Mesothelial cell of epicardium (in vitro differentiated cells): ENCODE measurements at places on chromosomes 16 and 17. TPM values are rescaled to one million over a fixed set of nuclear protein-coding genes. Genes with fewer than 3 reads are reported as not detected.
A peak's percentile ranks its signal among the peaks of the same experiment; 100 is the strongest.

The DPEP2 gene
- not detected in 3 replicates for total RNA-seq

The CCL8 gene
- not detected in 3 replicates for total RNA-seq

The SNN gene
- total RNA-seq, result 38.3 to 40.2 TPM (median 39.9 TPM) in 3 replicates

The ZSCAN10 gene
- 0.09 to 0.42 TPM in 2 of 3 replicates, not detected in the other for total RNA-seq

The ARL5C gene
- 0.40 TPM in 1 of 3 replicates, not detected in the others for total RNA-seq

- DNase-seq, result no peak
- H3K4me1 ChIP-seq, result peaks cover 8% of the 10 kb centered on the region
- H3K27ac ChIP-seq, result peak overlapping the region; percentile 17
- no peaks in the 10 kb centered on the region for H3K27me3 ChIP-seq
- peaks cover 3% of the 10 kb centered on the region for H3K36me3 ChIP-seq
- no peak overlapping the region for H3K4me3 ChIP-seq
Measured at GRCh38 chr17:42027961-42028790, 8.3 kb downstream of the NKIRAS2 start.

GRCh38 chr16:76441391-76441790 is 164.2 kb downstream of the CNTNAP4 start:
- DNase-seq, result no peak
- H3K27me3 ChIP-seq, result peaks cover 20% of the 10 kb centered on the region
- H3K4me1 ChIP-seq, result no peaks in the 10 kb centered on the region

DNA sequence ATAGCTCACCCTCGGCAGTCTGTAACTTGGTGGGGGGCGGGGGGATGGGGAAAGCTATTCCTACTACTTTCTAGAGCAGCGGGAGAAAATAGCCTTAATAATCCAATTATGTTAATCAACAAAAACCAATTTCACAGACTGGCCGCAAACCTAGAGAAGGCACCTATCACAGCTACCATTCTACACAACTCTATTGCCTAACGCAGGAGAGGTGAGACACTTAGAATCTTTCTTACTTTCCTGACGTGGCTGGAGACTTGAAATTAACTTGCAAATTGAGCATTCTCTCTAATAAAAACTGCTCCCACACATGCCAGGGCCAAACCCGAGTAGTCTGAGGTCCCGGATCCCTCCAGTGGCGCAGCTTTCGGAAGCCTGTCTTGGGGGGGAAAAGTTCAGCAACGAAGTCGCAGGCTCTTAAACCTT is 794 bp downstream of the SMG6 start:
- peaks cover 24% of the 10 kb centered on the region for H3K4me1 ChIP-seq
- H3K27me3 ChIP-seq, result no peaks in the 10 kb centered on the region
- H3K36me3 ChIP-seq, result peaks cover 12% of the 10 kb centered on the region
- DNase-seq, result no peak

GRCh38 chr17:65819810-65820209 is 258.4 kb upstream of the AXIN2 start:
- peaks cover 6% of the 10 kb centered on the region for H3K36me3 ChIP-seq
- no peak overlapping the region for H3K27ac ChIP-seq
- H3K4me1 ChIP-seq, result peaks cover 1% of the 10 kb centered on the region
- no peak for DNase-seq

- H3K4me1 ChIP-seq, result peaks cover 4% of the 10 kb centered on the region
- no peak overlapping the region for H3K27ac ChIP-seq
- H3K36me3 ChIP-seq, result no peaks in the 10 kb centered on the region
- no peak overlapping the region for H3K4me3 ChIP-seq
- no peak for DNase-seq
Measured at GRCh38 chr17:67712375-67712774, 5.4 kb upstream of the NOL11 start.

DNA sequence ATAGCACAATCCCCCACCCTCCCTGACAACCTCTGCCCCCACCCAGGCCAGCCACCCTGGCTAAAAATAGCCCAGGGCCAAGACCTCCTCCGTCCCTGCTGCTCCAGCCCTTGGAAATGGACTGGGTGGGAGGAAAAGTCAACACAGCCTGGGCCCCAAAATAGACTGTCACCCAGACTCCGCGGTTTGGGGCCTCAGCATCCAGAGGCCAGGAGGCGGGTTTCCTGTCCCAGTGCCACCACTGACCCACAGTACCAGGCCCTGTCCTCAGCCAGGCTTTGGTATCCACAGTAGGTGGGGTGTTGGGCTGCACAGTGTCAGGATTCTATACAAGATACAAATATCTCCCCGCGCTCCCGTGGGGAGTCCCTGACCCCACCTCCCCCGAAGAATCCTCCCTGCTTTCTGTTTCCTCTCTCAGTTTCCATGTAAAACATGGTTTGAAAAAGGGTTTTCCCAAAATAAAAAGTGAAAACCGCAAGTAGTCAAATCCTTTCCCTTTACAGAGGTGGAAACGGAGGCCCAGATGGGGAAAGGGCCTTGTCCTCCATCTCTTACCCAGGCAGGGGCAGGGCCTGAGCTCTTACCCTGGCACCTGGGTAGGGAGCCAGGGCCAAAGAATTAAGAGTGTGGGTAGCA is 20.1 kb downstream of the CPNE2 start:
- H3K4me3 ChIP-seq, result no peak overlapping the region
- peaks cover 3% of the 10 kb centered on the region for H3K4me1 ChIP-seq
- no peak overlapping the region for H3K27ac ChIP-seq
- no peaks in the 10 kb centered on the region for H3K27me3 ChIP-seq
- H3K36me3 ChIP-seq, result peaks cover 2% of the 10 kb centered on the region

DNA sequence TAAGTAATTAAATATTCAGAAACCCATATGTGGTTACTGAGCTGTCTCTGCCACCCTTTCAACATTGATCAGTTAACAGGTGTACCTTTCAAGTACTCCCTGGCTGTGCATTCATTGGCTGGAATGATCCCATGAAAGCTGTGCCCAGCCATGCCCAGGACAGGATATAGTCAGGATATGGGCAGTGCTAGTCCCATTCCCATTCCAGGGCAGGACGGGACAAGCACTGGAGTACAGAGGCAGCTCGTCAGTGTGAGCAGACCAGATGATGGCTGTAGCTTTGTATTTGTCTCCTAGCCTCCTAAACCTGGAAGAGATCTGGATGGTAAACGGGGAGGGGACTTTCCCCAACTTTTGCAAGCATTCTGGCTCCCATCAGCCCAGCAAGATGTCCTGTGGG is 22.5 kb downstream of the HEATR3 start:
- no peak for DNase-seq
- H3K27ac ChIP-seq, result no peak overlapping the region
- no peaks in the 10 kb centered on the region for H3K4me1 ChIP-seq
- peaks cover 25% of the 10 kb centered on the region for H3K36me3 ChIP-seq
- H3K4me3 ChIP-seq, result no peak overlapping the region
- H3K27me3 ChIP-seq, result no peaks in the 10 kb centered on the region

DNA sequence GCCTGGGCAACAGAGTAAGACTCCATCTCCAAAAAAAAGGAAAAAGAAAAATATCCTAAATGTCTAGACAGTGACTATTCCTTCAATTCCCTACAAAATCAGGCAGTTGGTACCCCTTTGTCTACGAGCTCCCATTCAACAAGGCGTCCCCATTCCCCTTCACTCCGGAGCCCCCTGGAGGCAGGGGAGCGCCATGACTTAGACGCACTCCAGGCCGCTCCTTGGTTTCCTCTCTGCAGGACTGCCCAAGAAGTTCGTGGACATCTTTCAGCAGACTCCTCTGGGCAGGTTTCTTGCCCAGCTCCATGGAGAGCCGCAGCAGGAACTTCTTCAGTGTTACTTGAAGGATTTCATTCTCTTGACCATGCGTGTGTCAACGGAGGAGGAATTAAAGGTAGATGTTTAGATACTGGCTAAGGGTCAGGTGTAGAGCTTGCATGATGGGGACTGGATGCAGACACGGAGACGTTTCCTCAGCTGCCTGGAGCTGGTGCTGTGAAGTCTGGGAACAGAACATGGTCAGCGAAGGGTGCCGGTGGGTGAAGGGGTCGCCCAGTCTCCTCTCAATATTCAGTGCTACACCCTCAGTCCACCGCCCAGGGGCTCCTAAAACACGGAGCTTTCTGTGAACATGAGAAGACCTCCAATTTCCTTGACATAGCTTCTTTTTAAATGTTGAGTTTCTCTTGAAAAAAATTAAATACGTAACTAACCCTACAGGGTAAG is 53.3 kb upstream of the ENDOV start:
- H3K4me3 ChIP-seq, result no peak overlapping the region
- no peak overlapping the region for H3K27ac ChIP-seq
- H3K4me1 ChIP-seq, result no peaks in the 10 kb centered on the region
- no peaks in the 10 kb centered on the region for H3K27me3 ChIP-seq
- no peak for DNase-seq
- H3K36me3 ChIP-seq, result peaks cover 43% of the 10 kb centered on the region

DNA sequence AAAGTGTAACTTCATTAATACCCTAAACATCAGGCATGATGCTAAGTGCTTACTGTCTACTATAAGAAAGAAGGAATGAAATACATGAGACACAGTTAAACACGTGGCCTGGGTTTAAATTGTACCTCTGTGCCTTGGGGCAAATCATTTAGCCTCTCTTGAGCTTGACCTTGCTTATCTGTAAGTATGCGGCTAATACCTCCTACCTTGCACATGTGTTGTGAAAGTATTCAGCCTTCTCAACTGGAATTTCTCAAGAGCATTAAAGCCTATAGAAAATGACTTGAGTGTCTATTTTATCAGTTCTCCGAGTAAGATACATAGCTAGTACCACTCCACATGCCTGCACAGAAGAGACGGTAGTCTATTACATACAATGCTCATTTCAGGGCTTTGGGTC is 10.8 kb downstream of the HEATR6 start:
- no peak overlapping the region for H3K4me3 ChIP-seq
- DNase-seq, result no peak
- H3K27me3 ChIP-seq, result no peaks in the 10 kb centered on the region
- no peaks in the 10 kb centered on the region for H3K4me1 ChIP-seq

DNA sequence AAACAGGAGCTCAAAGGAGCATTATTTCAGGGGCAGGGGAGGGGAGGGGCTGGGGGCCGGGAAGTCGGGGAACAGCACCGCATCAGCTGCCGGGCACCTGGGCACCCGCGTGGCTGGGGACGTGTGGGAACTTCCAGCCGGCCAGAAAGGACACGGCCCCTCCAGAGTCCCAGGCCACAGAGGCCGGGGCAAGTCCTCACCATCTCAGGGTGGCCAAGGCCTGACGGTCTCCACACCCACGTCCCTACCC is 1.1 kb downstream of the PGAP6 start:
- H3K4me1 ChIP-seq, result peaks cover 26% of the 10 kb centered on the region
- H3K4me3 ChIP-seq, result peak overlapping the region; percentile 71
- H3K27me3 ChIP-seq, result no peaks in the 10 kb centered on the region
- no peak for DNase-seq
- peak overlapping the region; percentile 25 for H3K27ac ChIP-seq

GRCh38 chr17:47839071-47839470 is 2.0 kb downstream of the SCRN2 start:
- peaks cover 8% of the 10 kb centered on the region for H3K36me3 ChIP-seq
- DNase-seq, result no peak
- no peak overlapping the region for H3K27ac ChIP-seq
- H3K27me3 ChIP-seq, result no peaks in the 10 kb centered on the region
- peak overlapping the region; percentile 98 for H3K4me3 ChIP-seq

- H3K27ac ChIP-seq, result no peak overlapping the region
- DNase-seq, result no peak
- no peak overlapping the region for H3K4me3 ChIP-seq
- H3K36me3 ChIP-seq, result no peaks in the 10 kb centered on the region
- peaks cover 18% of the 10 kb centered on the region for H3K4me1 ChIP-seq
Measured at GRCh38 chr16:57611181-57611580, 17.2 kb upstream of the ADGRG1 start.

DNA sequence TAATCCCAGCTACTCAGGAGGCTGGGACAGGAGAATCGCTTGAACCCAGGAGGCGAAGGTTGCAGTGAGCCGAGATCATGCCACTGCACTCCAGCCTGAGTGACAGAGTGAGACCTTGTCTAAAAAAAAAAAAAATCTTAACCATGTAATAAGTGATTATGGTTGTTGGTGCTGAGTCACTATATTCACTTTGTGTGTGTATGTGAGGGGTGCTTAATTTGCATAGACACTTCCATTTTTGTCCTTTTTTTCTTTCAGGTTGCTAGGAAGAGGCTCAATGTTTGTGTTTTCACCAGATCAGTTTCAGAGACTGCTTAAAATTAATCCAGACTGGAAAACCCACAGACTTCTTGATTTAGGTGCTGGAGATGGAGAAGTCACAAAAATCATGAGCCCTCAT is 18.2 kb downstream of the METTL9 start:
- peaks cover 6% of the 10 kb centered on the region for H3K36me3 ChIP-seq
- H3K4me3 ChIP-seq, result no peak overlapping the region
- H3K4me1 ChIP-seq, result peaks cover 14% of the 10 kb centered on the region

GRCh38 chr17:63099425-63099824 is 133.4 kb downstream of the TANC2 start:
- DNase-seq, result no peak
- no peaks in the 10 kb centered on the region for H3K27me3 ChIP-seq
- H3K4me1 ChIP-seq, result peaks cover 10% of the 10 kb centered on the region
- H3K27ac ChIP-seq, result no peak overlapping the region
- H3K36me3 ChIP-seq, result peaks cover 6% of the 10 kb centered on the region

DNA sequence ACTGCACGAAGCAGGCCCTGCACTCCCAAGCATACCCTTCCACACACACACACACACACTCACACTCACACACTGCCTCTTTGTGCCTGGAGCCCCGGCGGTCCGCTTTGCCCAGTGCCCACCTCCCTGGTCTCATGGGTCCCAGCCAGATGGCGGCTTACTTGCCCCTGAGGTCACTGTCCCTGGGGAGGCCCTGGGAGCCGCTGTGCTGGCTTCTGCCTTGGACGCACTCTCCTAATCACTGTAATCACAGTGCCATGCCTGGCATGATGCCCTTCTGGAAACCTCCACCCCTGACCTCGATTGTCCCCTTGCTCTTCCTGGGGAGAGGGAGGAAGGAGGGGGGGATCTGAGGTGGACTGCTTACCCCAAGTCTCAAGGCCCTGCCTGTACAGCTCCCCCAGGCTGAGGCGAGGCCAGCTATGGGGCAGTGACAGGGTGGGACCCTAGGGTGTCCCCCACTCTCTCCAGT is 36.0 kb downstream of the ARHGAP23 start:
- no peak for DNase-seq
- peaks cover 29% of the 10 kb centered on the region for H3K36me3 ChIP-seq
- H3K27ac ChIP-seq, result peak overlapping the region; percentile 95
- H3K4me3 ChIP-seq, result no peak overlapping the region

GRCh38 chr16:85757341-85757822 is 6.5 kb upstream of the C16orf74 start:
- no peak overlapping the region for H3K4me3 ChIP-seq
- H3K27ac ChIP-seq, result no peak overlapping the region
- no peak for DNase-seq
- peaks cover 21% of the 10 kb centered on the region for H3K27me3 ChIP-seq
- H3K4me1 ChIP-seq, result peaks cover 17% of the 10 kb centered on the region

GRCh38 chr16:79009896-79010295 is 590.6 kb downstream of the MAF start:
- H3K27me3 ChIP-seq, result no peaks in the 10 kb centered on the region
- H3K27ac ChIP-seq, result no peak overlapping the region
- DNase-seq, result no peak
- H3K4me3 ChIP-seq, result no peak overlapping the region
- no peaks in the 10 kb centered on the region for H3K36me3 ChIP-seq
